Stimulated activated CD4-positive, alpha-beta T cell treated with anti-CD3 and anti-CD28 coated beads, TNF-alpha, amount 100 ng/mL, for 1 hour (primary cell): ENCODE measurements at places on chromosomes 3 and 15.

DNA sequence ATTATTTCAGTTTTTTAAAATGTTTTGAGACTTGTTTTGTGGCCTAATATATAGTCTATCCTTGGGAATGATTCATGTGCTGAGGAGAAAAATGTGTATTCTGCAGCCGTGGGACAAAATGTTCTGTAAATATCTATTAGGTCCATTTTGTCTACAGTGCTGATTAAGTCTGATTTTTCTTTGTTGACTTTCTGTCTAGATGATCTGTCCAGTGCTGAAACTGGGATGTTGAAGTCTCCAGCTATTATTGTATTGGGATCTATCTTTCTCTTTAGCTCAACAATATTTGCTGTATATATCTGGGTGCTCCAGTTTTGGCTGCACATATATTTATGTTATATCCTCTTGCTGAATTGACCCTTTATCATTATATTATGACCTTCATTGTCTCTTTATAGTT lies 85.2 kb downstream of the UBE2E2 start:
- DNase-seq, result no peak

- no peak for DNase-seq
Observed at GRCh38 chr15:85583923-85584390, 203.6 kb downstream of the AKAP13 start.

GRCh38 chr3:23633261-23633960 lies 172.3 kb upstream of the UBE2E1 start:
- DNase-seq, result no peak

GRCh38 chr15:90221246-90221900 lies 12.4 kb downstream of the CIB1 start:
- DNase-seq, result no peak

DNA sequence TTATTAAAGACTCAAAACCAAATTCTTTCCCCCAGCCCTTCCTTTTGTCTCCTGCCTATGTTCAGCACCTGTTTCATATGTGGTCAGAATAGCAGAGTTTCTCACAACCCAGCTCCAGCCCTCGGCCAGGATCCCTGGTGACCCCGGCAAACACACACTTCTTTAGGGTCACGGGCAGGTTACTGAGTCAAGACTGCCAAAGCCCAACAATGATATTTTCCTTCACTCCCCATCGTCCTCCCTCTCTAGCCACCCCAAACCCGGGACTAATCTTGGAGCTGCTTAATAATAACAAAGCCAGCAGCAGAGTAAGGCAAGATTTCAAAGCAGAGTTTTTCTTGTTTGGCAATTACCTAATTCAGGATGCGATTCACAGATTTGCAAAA lies 25.5 kb downstream of the RARB start:
- DNase-seq, result no peak

DNA sequence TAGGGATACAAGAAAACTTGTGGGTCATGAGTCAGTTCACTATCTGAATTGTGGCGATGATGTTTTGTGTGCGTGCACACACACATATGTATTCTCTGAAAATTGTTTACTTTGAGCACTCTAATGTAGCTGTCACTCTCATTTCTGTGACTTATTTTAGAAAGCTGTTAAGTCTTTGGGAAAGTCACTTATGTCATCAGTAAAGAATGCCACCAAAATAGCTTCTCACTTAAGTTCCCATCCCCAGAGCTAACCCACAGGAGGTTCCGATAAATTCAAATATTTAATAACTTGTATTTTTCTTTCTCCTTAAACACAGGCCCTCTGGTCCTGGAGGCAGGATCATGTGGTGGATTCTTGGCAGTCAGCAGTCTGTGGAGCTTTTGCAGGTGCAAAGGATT lies 138.3 kb downstream of the LRIG1 start:
- no peak for DNase-seq

- no peak for DNase-seq
Observed at GRCh38 chr3:72432246-72432645, 416.0 kb downstream of the SHQ1 start.

DNA sequence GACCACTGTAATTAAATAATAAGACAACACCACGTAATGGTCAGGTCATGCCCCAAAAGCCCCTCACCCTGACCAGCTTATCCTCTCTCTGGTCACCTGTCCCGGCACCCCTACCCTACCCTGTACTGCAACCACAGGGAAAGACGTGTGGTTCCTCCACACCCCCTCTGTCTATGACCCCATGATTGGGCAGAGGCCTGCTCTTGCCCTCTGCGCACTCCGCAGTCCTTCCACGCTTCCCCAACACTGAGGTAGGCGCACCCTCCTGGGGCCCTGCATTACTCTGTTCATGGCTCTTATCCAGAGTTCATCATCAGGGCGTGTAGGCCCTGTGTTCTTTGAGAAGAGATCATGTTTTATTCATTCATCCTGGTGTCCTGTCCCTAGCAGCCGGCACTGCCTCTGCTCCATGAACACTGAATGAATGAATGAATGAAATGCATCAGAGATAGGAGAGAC lies 33.8 kb downstream of the MGLL start:
- DNase-seq, result no peak

DNA sequence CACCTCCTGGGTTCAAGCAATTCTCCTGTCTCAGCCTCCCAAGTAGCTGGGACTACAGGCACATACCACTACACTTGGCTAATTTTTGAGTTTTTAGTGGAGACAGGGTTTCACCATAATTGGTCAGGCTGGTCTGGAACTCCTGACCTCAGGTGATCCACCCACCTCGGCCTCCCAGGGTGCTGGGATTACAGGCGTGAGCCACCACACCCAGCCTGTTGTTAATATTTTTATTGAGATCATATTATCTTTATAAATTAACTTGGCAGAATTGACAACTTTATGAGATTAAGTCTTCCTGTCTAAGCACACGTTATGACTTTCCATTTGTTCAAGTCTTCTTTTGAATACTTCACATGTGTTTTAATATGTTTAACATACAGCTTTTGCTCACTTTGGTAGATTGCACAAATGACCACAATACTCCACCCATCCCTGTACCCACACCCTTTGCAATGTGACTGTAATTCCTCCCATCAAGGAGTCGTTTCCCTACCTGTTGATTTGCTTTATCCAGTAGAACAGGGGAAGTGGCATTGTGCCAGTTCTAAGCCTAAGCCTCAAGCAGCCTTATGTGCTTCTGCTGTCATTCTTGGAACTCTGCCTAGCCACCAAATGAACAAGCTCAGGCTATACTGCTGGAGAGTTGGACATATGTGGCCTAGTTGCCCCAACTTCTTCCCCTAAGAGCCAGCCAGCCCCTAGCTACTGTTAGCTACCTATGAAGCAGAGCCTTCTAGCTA lies 8.2 kb downstream of the XYLB start:
- no peak for DNase-seq

- no peak for DNase-seq
Observed at GRCh38 chr3:10798600-10799367, 17.2 kb upstream of the SLC6A11 start.

- no peak for DNase-seq
Observed at GRCh38 chr3:12758025-12758781, 856 bp downstream of the TMEM40 start.

GRCh38 chr3:148439254-148439822 lies 258.4 kb upstream of the AGTR1 start:
- no peak for DNase-seq
